Forelimb muscle (tissue), 1 donor: ENCODE measurements at places on chromosomes 16 and 17.

- no peak for DNase-seq
Observed at GRCh38 chr17:69245617-69246016, 17.0 kb upstream of the ABCA10 start.

- DNase-seq: no peak
Observed at GRCh38 chr16:16879567-16880251, 500.8 kb downstream of the NPIPA7 start.

GRCh38 chr17:64343833-64344637, 46.6 kb downstream of the PECAM1 start:
- peak; percentile 57 for DNase-seq

- DNase-seq: no peak
Observed at GRCh38 chr16:51034481-51035109, 116.5 kb downstream of the SALL1 start.

GRCh38 chr17:40402668-40403067, 15.0 kb downstream of the TOP2A start:
- no peak for DNase-seq
